ENCODE measurements at places on chromosomes 1 and 21.

- no peak for DNase-seq
These were observed 485.4 kb upstream of the USP24 start for GRCh38 chr1:55700359-55701130.

- DNase-seq, result no peak
These were observed 37.9 kb upstream of the AHCTF1 start for GRCh38 chr1:246969621-246970020.

- no peak for DNase-seq
These were observed 223.6 kb upstream of the RAB4A start for GRCh38 chr1:229047161-229047839.

DNA sequence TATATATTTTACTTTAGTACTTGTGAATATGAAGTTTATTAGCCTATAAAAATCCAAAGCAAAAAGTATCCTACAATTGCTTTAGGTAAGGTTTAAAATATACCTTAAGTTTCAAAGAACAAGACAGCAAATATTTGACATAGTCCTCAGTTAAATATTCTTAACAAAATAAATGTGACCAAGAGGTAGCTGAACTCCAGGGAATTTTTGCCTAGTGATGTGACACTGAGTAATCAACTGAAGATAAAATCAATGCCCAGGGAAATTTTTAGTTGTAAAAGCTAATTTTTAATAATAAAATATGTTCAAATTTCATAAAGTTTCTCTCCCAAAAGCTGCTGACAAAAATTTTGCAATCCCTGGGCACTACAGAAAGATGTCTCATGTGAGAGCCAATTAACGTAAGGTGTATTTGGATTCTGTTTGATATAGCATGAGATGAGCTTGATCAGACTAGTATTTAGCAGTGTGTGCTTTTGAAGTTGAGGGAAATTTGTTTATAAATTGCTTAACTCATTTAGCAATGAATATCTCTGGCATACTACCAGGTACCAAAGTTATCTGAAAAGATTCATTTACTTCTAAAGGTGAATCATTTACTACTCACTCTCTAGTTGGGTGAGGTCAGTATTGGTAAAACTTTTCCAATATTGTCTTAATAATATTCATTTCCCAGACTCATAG lies 80.2 kb upstream of the PALMD start:
- DNase-seq, result no peak

DNA sequence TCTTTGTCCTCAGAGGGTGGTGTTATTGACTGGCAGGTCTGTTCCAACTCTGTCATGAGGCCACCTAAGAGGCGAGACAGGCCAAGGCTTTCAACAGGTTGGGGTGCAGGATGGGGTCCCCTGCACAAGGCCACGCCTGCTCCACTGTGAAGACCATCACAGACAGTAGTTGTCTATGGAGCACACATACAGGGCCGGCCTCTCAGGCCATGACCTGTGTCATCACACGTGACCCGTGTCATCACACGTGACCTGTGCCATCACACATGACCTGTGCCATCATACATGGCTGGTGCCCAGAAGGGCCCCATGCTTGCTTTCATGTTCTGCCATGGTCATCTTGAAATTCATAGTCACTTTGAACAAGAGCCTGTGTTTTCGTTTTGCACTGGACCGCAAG lies 91.9 kb downstream of the ARHGEF10L start:
- DNase-seq, result no peak

DNA sequence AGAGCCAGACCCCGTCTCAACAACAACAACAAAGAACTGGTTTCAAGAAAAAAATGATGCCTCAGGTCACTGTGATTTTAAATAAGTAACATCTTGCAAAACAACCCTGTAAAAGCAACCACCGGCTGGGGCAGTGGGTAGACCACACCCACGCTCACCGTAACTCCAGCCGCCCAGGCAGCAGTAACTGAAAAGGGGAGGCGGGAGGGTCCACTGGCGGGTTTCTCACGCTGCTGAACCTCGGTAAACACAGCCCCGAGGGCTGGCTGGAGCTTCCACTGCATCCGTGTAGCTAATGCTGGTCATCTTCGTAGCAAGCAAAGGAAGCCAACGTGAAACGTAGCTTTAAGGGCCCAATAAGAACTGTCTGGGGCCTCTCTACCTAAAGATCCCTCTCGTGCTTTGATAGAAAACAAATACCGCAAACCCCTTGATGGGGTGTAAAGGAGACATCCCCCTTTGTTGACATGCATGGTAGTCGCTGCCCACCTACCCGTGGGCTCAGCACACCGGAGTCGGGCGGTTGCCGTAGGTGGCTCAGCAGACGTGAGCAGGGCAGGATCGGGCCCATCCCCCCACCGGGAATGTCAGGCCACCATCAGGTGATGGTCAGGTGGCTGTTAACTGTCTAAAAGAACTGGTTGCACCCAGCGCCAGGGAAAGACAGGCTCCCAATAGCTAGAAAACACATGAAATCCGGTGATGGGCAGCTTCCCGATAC lies 4.2 kb downstream of the C1orf159 start:
- DNase-seq, result no peak

DNA sequence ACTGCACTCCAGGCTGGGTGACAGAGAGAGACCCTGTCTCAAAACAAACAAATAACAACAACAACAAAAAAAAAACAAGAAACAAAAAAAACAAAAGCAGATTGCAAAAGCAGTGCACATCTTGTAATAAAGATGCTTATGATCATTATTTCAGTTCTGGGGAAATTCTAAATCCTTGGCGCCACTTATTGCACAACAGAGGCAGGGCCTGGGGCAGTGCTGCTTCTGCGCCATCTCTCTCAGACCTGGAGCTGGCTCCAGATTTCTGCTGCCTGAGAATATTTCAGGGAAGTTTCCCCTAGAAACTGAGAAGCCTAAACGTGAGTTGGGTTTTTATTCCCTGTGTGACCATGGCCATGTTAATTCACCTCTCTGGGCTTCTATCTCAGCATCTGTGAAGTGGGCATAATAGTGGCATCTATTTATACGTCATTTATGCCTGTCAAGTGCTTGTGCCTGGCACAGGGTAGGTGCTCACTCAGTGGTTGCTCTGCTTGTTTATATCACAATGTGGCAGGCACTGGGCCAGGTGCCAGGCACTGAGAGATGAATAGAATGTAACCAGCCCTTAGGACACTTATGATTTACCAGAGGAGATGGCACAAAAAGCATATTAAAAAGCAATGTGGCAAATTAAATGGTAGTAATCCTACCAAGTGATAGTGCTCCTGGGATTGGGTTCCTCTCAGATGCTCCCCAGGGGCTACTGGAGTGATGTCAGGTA lies 67.9 kb downstream of the MDM4 start:
- DNase-seq, result no peak

Data from epithelial cell of proximal tubule (primary cell).